ENCODE measurements at places on chromosomes 4 and X.

GRCh38 chr4:6957148-6957520 lies 47.5 kb downstream of the TBC1D14 start:
- DNase-seq = no peak

- peak; percentile 59 for DNase-seq
Observed at GRCh38 chr4:85500110-85500867, 25.3 kb downstream of the ARHGAP24 start.

DNA sequence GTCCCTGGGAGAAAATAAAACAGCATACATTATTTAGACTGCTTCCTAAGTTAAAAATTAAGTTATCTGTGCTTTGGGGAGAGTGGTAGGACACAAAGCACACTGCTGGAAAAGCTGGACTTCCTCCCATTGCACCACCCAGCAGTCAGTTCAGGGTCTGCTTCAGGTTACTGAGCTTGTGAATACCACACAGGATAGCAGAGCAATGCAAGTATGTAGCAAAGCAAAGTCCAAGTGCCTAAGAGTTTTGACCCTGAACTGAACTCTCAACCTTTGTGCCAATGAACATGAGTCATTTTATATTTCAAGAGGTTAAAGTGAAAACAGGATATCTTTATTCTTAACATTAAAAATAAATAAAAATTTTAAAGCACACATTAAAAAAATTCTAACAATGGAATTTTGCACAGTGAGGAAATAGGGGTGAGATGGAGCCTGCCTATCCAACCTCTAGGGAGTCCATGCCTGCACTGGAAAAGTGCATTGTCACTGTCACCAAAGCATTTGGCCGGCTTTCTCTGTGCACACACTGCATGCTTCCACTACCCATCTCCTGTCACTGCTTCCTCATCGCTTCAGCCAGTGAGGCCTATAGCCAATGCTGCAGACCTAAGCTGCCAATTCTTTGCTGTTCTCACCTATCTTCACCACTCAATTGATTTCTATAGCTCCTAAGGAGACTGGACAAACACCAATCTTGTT lies 50.9 kb downstream of the ABCG2 start:
- peak; percentile 7 for DNase-seq

DNA sequence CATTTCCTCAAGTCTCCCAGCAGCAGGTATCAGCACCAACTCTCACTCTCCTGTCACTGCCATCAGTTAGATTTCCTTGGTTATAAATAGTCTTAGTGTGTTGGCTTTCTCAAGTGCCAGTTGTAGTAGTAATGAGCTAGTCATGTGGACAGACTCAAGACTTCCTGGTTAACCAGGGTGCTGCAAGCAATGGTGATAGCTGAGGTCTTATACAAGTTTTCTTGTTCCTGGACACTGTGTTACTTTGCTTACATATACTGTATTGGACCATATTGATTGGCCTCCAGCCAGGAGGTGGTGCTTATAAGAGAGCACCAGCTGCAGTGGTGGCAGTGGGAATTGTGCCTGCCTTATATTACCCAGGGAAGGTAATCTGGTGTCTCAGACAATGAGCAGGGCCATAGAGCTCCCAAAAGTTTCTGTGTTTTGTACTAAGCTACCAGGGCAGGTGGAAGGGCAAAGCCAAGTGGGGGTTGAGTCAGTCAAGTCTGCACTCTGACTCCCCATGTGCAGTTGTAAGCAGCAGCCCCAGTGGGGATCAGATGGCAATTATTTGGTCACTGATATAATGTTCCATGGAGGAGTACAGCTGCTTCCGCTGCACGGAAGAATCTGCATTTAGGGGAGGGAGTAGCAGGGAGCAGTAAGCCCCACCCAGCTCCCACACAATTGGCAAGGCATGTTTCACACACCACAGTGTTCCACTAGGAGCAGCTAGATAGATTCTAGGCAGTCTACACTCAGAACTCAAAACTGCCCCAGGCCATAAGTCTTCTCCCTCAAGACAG lies 24.1 kb upstream of the ZDHHC15 start:
- DNase-seq = no peak

DNA sequence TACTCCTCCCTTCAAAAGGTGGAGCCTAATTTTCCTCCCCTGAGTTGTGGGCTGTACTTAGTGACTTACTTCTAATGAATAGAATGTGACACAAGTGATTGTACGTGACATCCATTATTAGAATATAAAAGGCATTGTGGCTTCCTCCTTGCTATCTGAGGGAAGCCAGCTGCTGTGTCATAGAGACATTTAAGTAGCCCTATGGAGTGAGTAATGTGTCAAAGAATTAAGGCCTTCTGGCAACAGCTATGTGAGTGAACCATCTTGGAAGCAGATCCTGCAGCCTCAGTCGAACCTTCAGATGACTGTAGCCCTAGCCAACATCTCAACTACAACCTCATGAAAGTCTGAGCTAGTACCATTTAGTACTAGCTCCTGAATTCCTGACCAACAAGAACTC lies 76.1 kb downstream of the BCOR start:
- DNase-seq = no peak

- DNase-seq = no peak
Observed at GRCh38 chr4:141686146-141686775, 49.9 kb downstream of the IL15 start.

- no peak for DNase-seq
Observed at GRCh38 chrX:142998447-142999198, 27.1 kb upstream of the SPANXN4 start.

- no peak for DNase-seq
Observed at GRCh38 chr4:149349541-149349940, 466.1 kb downstream of the IQCM start.

- DNase-seq = no peak
Observed at GRCh38 chrX:118513120-118513898, 17.7 kb downstream of the DOCK11 start.

DNA sequence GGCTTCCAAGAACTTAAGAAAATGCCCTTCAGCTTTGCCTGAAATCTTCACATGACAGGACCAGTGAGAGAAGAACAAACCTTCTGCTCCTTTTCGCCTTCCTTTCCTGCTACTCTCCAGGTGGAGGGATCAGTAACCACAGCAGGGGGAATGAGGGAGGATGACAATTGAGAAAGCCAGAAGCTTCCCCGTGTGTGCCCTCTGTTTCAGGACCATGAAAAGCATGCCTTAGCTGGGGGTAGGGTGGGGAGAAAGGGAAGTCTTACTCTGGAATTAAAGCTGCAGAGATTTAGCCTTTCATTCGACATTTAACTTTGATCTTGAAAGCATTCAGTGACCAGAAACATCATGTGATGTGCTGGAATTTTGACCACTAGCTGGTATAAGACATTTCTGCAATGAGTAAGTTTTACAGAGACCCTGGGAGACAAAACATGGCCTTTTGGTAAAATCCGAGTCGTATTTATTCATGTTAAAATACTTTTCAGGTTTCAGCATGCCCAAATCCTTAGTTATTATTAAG lies 10.6 kb upstream of the PUDP start:
- no peak for DNase-seq

DNA sequence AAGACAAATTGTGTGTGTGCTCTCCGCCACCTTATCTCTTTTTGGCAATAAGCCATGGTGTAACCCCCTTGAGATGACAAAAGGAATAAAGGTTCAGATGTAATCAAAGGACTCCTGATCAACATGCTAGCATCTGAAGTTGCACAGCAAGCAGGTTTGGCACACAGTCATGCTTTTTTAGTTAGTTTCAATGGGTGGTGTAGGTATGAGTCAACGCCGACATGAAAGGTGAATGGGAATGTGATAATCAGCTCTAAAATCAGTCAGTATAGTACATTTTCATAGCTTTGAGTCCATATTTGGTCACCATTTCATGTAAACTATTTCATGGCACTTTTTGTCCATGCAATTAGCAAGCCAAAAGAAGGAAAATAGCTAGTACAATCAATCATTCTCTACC lies 50.4 kb upstream of the ETNPPL start:
- no peak for DNase-seq

DNA sequence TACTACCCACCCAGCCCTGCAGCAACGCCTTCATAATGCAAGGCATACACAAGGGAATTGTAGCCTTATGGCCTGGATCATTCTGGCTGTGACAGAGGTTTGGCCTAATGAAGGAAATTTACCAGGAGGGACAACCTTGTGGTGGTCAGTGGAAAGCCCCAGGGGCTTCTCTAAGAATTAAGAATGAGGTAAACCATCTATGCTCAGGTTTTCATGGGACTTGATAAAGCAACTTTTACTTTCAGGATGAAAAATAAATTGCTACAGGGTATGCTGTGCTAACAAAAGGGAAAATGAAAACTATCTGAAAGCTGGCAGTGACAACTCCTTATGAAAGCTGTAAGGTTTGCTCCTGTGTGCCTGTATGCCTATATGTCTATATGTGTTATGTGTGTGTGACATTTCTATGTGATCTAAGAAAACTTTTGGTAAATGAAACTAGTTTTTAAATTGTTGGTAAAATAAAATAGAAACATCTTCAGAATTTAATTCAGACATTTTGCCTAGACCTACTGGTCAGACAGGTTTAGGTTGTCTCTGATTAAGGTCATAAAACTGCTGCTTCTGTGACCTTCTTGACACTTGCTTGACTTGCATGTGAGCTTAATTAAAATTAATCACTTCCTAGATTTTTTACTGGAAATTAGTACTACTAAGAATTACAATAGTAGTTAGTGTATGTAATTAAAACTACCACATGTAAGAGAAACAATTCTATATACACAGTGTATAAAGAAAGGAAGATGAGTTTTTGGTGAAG lies 19.9 kb upstream of the TXK start:
- no peak for DNase-seq

DNA sequence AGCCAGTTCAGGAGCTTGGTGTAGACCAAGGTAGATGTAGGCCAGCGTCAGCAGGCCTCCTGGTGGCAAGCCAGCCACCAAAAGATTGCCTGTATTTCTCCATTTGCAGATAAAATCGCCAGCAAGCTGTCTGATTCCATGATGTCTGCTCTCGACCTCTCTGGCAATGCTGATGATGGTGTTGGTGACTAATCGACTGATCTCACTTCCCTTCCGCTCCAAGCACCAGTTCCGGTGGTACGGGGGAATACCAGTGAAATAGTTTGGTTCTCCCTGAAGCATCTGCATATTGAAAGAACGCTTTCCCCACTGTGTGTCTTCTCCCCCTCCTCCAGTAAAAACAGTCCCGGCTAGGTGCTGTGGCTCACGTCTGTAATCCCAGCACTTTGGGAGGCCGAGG lies 30.4 kb downstream of the GNL3L start:
- no peak for DNase-seq

DNA sequence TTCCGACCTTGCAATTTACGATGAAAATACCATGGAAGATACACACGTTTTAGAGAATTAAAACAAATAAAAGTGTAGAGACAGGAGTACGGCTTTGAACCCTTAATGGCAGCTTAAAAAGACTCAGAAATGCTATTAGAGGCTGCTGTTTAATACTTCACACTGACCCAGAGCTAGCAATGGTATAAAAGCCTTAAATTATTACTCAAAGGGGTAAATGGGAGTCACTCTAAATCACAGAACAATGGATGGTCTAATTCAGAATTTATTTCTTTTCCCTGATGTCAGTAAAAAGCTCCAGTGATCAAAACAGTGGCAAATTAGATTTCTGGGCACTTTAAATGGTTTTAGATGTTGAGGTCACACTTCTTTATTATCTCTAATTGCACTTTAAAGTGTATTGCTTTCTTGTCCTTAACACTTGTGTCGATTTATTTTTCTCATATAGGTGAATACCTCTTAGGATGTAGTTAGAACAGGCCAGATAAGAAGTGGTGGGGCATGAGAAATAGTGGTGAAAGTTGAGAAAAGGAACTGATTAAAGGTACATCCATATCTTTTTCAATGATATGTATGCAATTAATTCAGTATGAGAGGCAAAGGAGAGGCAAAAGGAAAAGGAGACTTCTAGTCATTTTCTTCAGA lies 252.4 kb upstream of the ANKRD50 start:
- DNase-seq = no peak

- no peak for DNase-seq
Observed at GRCh38 chr4:152917543-152918395, 18.4 kb upstream of the FHDC1 start.

- DNase-seq = no peak
Observed at GRCh38 chr4:91243132-91243531, 1060.6 kb upstream of the GRID2 start.

GRCh38 chrX:107454302-107454701 lies 4.8 kb downstream of the FRMPD3 start:
- DNase-seq = no peak

DNA sequence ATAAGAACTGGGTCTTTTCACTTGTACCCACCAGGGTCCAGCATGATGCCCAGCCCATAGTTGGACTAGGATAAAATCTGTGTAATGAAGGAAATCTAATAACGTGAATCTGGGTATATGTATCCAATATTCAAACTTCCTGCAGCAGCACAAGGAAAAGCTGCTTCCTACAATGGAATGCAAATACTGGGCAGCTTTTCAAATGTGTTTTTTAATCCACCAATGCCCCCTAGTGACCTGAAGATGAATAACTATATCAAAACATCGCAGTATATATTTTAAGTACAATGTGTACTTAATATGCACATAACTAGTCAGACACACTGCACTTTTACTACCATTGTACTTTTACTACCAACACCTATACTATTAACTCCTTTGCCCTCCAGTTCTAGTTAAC lies 5.3 kb downstream of the APOO start:
- peak; percentile 80 for DNase-seq

GRCh38 chr4:158428242-158428641 lies 93.4 kb upstream of the RXFP1 start:
- DNase-seq = peak; percentile 22

GRCh38 chr4:17258106-17258505 lies 253.8 kb downstream of the QDPR start:
- DNase-seq = no peak

DNA sequence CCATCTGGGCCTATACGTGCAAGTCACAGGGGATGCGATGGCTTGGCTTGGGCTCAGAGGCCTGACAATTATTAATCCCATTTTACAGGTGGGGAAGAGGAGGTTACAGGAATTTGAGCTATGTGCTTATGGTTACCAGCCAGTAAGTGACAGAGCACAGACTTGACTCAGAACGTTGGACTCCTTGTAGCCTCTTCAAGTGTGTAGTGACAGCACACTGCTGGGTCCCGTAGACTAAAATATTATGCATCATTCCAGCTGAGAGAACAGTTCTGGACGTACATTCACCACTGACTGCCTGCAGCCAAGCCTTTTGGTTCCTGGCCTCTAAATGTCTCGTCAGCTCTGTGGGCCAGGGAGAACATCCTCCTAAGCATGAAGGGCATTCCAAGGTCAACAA lies 314.5 kb downstream of the GPAT3 start:
- DNase-seq = no peak

DNA sequence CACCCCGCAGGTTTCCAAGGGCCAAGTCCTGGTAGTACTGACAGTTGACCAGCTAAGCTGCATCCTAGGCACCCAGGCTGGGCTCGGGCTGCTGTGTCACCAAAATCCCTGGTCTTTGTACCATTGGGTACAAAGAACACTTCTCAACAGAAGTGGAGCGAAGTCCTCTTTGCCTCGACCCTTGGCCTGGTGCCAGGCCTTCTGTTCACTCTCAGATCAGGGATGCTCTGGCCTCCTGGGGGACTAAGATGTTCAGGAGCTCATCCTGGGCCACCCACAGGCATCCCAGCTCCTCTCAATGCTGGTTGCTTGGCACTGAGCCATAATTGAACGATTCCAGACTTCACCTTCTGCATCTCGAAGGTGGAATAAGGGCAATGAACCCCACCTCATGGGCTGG lies 13.8 kb upstream of the SLC2A9 start:
- DNase-seq = no peak

GRCh38 chr4:58225460-58225859 lies 1115.3 kb upstream of the IGFBP7 start:
- DNase-seq = no peak

- DNase-seq = no peak
Observed at GRCh38 chr4:8497762-8498161, 57.2 kb downstream of the TRMT44 start.

Data from adipocyte (in vitro differentiated cells).